Peyer's patch (tissue), 4 donors: ENCODE measurements at places on chromosomes 2 and 18.

DNA sequence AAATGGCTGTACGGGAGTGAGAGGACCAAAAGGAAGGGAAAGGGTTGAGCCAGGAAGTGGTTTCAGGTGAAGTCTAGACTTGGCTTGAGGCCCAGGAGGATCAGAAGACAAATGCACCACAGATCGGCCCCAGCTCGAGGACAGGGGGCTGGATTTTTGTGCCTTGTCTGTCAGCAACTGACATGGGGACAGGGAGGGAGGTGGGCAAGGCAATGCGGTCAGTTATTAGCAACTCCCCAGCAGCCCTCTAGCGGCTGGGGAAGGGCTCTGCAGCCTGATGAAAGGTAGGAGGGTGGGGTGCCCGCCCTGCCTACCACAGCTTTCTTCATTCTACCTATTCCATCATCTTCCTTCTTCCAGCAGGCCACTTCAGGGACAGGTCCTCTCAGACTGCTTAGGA is 50.0 kb downstream of the CPO start:
- no peak for DNase-seq

DNA sequence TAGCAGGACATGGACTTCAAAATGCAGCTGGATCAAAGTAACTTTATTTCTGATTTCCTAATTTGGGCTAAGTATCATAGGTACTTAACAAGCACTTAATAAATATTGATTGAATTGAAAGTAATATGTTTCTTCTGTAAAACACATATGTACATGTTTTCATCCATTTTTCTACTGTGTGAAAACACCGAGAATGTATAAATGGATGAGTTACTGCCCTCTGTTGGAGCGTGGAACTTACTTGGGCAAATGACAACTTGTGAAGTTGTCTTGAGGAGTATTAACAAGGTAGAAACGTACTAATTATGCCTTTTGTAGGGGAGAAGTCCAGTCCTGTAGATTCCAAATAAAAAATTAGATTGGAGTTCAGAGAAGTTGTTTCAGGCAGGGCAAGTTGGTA is 87.2 kb downstream of the PHLPP1 start:
- no peak for DNase-seq

DNA sequence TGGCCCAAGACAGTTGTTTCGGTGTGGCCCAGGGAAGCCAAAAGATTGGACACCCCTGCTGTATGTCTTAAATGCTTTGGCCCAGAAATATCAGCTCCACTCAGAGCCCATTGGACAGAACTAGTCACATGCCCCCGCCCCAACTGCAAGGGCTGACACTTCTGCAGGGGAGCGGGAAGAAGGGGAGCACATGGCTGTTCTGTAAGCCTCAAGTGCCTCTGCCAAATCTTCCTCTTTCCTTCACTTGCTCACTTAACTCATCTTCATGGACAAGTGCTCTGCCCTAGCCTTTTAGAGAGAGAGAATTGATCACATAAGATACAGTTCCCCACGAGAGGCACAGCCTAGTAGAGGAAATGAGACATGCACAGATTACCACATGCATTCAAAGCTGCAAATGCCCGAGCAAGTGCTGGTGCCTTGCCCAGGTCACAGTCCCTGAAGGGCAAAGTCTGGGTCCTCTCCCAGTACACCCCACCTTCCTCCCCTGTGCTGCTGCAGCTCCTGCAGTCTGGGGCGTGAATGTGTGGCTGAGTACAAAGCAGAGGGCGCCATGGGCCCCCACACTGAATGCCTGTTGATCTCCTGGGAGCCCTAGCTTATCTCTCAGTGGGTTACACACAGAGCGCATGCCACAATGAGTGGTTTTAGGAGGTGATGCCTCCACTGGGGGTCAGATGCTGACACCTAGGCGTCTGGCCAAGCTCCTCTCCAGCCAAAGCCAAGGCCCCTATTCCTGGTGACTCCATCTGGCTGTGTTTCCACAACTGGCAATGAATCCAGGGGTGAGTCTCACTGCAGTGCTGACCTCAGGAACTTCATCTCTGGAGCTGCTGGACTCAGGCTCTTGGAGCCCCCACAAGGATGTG is 135.3 kb downstream of the CTIF start:
- no peak for DNase-seq

DNA sequence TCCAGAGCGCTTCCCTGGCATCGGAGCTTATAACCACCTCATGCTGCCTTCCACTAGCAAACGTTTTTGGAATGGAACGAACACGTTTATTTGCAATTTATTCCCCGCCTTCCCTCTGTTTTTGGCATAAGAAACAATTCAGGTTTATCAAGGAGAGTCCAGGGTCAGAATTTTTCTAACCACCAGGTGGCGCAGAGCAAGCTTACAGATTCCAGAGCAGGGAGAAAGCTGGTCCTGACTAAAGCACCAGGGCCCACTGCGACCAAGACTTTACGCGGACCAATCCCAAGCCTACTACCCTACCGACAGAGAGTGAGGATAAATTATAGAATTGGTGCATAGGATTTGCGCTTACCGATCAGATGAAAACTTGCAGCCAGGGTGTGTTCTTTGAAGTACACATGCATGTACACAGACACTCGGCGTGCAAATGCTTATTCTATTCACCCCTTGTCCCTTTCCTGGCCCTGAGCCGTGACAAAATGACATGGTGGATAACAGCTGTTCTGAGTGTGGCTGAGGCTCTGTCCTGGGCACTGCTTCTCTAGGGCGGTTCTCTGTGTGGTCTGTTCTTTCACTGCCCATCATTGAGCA is 34.7 kb downstream of the NAPG start:
- DNase-seq = no peak

GRCh38 chr2:38407111-38407682 is 30.1 kb upstream of the ATL2 start:
- DNase-seq = no peak

GRCh38 chr2:68126561-68126960 is 31.1 kb upstream of the PNO1 start:
- no peak for DNase-seq

- DNase-seq = no peak
Observed at GRCh38 chr18:5073026-5073944, 123.8 kb downstream of the AKAIN1 start.

DNA sequence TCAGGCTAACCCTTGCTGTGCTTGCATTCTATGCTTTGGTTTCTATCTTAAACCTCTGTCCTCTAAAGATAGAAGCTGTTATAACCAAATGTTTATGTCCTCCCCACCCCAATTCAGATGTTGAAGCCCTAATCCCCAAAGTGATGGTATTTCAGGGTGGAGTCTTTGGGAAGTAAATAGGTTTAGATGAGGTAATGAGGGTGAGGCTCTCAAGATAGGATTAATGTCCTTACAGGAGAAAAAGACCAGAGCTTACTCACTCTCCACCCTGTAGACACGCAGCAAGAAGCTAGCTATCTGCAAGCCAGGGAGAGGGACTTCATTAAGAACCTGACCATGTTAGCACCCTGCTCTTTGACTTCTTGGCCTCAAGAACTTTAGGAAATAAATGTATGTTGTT is 362.5 kb downstream of the ERBB4 start:
- no peak for DNase-seq

DNA sequence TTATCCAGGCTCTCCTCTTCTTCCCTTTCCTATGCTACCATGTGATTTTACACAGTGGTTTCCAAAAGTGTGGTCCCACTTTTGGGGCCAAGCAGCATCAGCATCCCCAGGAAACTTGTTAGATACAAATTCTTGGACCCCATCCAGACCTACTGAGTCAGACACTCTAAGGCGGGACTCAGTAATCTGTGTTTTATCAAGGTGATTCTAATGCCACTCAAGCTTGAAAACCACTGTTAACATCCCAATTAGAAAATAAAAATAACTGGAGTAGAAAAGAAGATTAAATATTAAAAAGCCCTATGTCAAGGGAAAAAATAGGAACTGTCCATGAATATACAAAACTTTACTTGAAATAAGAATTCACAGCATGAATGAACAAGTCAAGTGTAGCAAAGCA is 10.8 kb downstream of the DSG2 start:
- DNase-seq = no peak

GRCh38 chr2:39383146-39383545 is 53.9 kb downstream of the MAP4K3 start:
- no peak for DNase-seq

GRCh38 chr2:195652911-195653310 is 4.1 kb upstream of the SLC39A10 start:
- DNase-seq = no peak

DNA sequence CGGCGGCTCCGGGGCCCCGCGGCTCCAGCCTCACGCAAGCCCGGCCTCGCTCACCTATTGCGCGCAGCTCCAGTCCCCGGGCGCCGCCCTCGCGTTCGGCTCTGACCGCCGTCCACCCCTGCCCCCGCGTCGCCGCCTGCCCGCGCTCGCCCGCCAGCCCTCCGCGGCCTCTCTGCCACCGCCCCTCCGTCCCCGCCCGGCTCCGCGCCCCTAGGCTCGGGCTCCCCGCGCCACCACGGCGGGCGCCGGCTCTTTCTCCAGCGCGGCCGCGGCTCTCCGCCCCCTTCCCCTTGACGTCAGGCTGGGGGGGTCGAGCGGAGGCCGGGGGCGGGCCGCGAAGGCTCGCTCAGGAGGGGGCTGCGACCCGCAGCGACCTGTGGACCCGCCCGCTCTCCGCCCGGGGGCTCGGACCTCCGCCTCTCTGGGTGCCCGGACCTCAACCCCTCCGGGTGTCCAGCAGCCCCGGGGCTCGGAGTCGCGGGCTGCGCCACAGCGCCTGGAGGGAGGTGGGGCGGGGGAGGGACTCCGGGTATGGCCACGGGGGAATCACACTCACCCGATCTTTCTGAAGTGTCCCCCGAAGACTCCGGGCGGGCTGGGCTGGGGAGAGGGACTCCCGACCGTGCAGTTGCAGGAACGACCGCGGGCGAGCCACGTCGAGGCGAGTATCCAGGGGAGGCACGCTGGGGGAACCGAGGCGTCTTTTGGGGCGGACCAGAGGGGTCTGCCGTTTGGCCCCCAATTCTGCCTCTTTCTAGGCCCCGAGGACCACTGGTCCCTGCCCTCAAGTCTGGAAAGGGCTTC is at the start of gene SEMA4C:
SEMA4C (minus strand) TSS at position 259 of the 804 bp plus-strand sequence. CDS start 2,194 bp downstream, outside the sequence.
- DNase-seq = peak; percentile 68

- no peak for DNase-seq
Observed at GRCh38 chr2:219024059-219024458, 17.3 kb downstream of the CFAP65 start.

- no peak for DNase-seq
Observed at GRCh38 chr2:219967247-219968245, 340.1 kb downstream of the SLC4A3 start.

- DNase-seq = no peak
Observed at GRCh38 chr2:119108186-119108585, 50.4 kb downstream of the C1QL2 start.

DNA sequence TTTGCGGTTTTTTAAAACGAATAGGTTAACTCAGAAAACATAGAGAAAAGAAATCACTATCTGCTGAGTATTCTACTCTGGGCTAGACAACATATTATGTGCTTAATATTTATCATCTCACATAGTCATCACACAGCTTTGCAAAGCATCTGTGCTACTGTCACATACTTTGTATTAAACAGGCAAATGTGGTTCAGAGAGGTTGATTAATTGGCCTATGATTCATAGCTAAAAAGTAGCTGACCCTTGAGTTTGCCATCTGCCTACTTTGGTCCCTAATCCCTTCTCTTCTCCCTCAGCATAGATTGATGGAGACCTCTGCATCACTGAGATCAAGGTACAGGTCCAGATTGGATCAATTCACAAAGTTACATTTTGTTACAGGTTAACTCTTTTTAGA is 21.4 kb downstream of the ANKRD30B start:
- no peak for DNase-seq

DNA sequence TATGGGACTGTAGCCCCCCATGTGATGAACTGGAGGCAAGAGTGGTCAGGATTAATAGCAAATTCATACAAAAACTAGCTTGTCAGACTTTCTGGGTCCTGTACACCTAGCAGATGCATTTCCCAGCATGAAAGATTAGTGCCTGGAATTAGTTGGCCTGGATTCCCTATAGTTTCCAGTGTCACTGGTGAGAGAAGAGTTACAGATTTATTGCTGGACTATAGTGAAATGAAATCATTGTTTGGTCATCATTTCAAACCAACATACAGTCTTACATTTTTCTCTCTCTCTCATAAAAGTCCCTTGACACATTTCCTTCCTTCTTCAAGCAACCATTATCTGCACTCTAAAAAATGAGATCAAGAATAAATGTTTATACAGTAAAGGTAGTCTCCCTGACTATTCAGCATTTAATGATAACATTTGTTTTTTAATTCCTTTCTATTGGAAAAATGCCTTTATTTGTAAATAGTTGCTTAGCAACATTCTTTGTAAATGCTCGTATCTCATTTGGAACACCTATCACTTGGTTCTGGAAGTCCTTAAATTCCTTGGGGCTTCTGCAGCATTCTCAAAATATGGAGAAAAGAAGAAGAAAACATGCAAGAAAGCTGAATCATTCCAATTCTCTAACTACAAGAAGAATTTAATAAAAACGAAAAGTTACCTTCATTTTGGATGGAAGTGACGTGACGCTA is 144.4 kb downstream of the MREG start:
- DNase-seq = no peak
